ENCODE measurements at places on chromosomes 1 and 21.

GRCh38 chr1:27513958-27514357 is 24.0 kb upstream of the WASF2 start:
- DNase-seq = no peak

DNA sequence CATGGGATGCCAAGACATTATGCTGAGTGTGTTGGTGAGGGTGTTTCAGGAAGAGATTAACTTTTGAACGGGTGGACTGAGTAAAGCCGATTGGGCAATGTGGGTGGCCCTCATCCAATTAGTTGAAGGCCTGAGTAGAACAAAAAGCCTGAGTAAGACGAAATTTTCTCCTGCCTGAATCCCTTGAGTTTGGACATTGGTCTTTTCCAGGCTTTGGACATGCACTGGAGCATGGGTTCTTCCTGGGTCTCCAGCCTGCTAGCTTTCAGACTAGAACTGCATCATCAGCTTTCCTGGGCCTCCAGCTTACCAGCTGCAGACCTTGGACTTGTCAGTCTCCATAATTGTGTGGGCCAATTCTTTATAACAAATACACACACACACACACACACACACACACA is 63.6 kb downstream of the NIBAN1 start:
- DNase-seq = peak; percentile 31

- no peak for DNase-seq
Measured at GRCh38 chr1:230591678-230592077, 50.6 kb upstream of the COG2 start.

DNA sequence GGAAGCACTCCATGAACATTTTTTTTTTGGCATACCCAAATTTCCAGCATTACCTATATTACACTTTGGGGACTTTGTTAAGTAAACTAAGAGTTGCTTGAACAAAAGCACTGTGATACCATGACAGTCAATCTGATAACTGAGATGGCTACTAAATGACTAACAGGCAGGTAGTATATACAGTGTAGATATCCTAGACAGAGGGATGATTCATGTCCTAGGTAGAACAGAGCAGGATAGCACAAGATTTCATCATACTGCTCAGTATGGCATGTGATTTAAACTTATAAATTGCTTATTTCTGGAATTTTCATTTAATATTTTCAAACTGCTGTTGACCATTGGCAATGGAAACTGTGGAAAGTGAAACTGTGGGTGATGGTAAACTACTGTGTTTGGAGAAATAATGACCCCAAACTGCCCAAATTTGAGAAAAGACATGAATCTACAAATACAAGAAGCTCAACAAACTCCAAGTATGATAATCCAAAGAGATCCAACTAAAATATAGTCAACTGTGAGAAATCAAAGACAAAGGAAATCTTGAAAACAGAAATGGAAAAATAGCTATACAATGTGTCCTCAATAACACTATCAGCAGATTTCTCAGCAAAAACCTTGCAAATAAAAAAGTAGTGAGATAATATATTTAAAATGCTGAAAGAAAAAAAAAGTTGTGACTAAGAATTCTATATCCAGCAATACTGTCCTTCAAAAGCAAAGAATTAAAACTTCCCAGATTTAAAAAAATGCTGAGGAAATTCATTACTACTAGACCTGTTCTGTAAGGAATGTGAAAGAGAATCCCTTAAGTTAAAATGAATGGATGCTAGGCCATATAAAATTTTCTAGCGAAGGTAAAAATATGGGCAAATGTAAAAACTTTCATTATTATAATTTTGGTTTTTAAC is 410.4 kb downstream of the DUSP10 start:
- DNase-seq = no peak

GRCh38 chr21:36045993-36046392 is 14.3 kb downstream of the SETD4 start:
- no peak for DNase-seq

GRCh38 chr1:66968574-66968973 is 43.8 kb downstream of the MIER1 start:
- DNase-seq = no peak

DNA sequence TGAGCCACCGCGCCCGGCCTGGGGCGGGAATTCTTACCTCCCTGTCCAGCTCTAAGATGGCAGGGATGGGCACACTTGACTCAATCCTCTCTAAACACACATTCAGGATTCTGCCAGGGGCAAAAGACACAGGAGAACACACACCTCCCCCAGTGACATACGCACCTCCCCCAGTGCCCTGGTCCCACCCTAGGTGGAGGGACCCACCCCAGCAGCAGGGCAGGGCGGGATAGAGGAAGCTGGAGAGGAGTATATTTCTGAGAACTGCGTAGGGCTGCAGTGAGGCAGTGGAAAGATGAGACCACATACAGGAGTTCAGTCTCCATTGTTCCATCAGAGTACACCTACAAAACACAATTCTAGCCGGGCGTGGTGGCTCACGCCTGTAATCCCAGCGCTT is 92.5 kb downstream of the SDCCAG8 start:
- no peak for DNase-seq

DNA sequence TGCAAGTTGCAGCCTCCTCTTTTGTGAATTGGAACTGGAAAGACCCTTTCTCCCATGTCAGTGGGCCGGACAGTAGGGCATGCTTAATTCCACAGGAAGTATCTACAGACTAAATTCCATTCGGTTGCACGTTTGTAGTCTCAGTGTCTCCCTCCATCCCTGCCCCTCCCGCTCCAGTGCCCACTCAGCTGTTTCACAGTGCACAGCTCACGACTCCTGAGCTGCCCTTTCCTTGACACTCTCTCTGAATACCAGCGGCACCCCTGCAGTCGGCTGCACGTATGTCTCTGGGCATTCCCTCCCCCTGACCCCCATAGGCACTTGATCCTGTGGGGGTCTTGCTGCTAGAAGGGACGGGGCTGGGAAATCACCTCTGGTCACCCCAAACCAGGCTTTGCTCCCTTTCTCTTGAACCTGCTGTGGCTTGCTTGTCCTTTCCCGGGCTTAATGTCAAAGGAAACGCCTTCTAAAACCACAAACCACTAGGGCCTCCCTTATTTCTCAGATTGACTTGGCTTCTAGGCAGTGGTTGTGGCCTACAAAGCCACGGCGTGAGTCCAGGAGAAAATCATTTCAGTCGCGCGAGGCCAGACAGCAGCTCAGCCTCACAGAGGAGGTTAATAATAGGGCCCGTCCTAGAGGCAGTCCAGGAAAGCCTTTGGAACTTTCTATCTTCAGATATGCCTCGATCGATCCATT is 365.3 kb upstream of the PROX1 start:
- DNase-seq = no peak

- DNase-seq = no peak
Measured at GRCh38 chr1:76388261-76388660, 313.7 kb downstream of the ST6GALNAC3 start.

- no peak for DNase-seq
Measured at GRCh38 chr1:54298284-54299033, 98.5 kb downstream of the MRPL37 start.

- no peak for DNase-seq
Measured at GRCh38 chr1:45968941-45969666, 163.3 kb downstream of the PIK3R3 start.

GRCh38 chr1:55369474-55369873 is 154.3 kb upstream of the USP24 start:
- DNase-seq = no peak

- no peak for DNase-seq
Measured at GRCh38 chr1:238777551-238777950, 608.8 kb upstream of the CHRM3 start.

GRCh38 chr1:95888941-95889390 is 655.0 kb downstream of the RWDD3 start:
- DNase-seq = no peak

DNA sequence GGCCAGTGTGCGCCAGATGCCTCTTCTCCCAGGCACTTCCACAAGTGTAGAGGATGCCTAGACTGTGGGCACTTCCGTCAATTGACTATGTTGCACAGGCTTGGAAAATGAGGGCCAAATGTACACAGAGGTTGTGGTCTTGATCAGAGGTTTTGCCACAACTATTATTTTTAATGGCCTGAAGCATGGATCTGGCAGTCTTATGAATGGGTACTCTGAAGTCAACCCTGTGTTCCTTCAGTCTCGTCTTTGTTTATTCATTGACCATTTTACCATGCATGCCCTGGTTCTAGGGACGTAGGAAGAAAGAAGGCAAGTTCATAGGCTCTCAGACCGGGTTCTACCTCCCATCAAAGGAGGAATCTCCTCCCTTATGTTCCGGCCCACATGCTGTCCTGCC is 329.1 kb downstream of the HHAT start:
- DNase-seq = no peak

DNA sequence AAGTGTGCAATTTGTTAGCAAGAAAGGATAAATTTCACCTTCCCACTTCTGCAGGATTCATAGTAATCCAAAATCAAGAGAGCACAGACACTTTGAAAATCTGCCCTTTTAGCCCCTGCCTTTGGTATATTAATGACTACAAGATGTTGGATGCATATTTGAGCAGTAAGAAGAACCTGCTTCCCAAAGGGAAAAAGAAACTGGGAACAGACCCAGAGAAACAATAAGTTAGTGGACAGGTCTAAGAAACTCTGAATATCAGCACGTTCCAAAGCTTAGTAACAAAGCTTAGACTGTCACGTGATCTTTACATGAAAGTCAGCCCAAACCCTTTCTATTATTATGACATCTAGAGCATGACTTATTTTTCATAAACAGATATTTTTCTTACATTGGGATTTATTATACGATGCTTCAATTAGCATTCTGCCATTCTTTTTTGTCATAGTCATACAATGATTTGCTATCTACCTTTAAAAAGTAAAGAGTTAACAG is 390.9 kb upstream of the ADGRL2 start:
- no peak for DNase-seq

DNA sequence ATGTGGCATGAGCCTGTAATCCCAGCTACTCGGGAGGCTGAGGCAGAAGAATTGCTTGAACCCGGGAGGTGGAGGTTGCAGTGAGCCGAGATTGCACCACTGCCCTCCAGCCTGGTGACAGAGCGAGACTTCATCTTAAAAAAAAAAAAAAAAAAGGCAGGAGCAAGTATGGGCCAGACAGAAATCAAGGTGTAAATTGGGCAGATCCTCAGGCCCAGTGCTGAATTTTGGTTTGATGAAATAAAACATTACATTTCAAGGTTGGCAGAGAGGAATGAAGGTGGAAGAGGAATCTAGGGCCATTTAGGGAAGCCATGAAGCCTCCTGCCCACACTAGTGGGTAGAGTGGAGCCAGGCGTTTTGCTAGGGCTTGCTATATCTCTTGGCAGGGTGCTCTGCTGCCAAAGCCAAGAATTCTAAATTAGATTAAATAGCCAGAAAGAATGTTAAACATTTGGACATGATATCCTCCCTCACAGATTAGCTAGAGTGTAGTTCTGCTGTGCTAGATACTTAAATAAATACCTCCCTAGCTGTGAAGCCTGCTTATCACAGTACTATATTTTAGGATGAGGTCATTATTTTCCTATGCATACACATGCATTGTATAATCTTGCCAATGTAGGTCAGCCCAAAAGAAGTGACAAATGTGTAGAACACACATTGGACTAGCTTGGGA is 16.6 kb upstream of the LGALS8 start:
- DNase-seq = no peak

DNA sequence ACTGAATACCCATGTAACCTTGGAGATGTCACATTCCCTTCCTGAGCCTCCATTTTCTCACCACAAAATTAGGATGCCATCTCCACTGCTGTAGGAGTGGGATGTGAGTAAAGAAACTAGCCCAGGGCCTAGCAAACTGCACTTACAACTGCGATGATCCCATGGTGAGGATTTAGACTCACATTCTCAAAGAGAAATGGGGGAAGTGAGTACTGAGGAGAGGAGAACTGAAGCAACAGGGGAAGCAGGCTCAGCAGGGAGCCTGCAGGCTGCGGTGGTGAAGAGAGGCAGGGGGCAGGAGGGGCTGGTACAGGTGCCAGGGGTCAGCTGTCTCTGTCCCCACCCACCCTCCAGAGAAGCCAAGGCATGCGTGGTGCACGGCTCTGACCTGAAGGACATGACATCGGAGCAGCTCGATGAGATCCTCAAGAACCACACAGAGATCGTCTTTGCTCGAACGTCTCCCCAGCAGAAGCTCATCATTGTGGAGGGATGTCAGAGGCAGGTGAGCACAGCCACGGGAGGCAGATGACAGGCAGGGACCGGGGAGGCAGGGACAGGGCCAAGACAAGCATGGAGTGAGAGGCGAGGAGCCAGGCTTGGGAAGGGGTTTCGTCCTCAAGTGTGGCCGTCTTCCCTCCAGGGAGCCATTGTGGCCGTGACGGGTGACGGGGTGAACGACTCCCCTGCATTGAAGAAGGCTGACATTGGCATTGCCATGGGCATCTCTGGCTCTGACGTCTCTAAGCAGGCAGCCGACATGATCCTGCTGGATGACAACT is 16.4 kb upstream of the ATP1A4 start:
- DNase-seq = no peak

GRCh38 chr1:198936371-198937083 is 297.7 kb downstream of the PTPRC start:
- DNase-seq = no peak

DNA sequence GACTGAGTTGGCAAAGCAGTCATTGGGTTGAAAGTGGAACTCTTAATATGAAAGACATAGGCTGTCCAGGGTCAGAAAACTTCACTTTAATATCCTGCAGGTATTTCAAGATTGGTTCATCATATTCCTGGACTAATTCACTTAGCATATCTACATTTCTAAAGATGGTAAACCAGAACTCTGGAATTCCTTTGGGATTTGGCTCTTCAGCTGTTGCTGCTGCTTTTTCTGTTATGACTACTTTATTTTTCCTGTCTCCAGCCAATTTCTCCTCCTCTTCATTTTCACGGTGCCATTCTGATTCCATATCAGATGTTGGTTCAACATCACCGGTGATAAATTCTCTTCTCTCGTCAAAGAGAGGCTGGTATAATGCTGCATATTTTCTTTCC is 37.4 kb downstream of the CD58 start:
- no peak for DNase-seq

- peak; percentile 99 for DNase-seq
Measured at GRCh38 chr1:209884665-209885117, 53.3 kb upstream of the SYT14 start.

DNA sequence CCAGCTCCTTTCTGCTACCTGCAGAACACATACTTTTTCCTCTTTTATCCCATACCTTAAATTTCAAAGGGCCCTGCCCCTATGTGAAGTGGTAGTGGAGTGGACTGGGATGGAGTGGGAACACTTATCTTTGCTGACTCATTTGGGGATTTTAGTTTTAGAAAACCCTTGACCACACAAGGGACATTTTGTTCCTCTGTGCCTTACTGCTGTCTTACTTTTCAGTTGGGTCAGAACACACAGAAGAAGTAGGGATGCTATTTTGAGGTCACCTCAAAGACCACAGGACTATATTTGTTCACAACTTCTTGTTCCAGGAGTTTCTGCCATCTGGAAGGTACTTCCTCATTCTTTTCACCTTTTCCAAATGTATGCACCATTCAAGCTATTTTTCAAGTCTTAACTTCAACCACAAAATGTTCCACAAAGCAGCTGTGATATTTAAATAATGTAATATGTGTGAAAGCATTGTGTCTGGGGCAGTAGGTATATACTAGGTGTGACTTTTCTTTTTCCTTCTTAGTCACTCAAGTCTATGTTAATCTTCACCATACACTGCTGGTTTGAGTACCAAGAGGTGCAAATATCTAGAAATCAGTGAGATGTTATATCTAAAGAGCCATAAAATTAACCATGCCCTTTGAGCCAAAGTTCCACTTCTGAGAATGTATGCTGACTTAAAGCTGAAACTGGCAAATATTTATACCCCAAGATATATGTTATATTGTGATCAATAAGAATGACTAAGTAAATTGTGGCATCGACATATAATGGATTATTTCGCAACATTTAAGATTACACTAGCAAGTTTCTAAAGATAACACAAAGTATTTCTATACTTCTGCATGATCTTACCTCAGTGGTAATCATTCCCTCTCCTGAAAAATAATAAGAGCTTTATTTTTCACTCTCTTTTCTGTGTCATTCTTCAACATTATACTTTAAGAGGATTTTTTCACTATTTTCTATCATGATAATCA is 308.5 kb downstream of the MRPL39 start:
- no peak for DNase-seq
